ENCODE measurements at places on chromosomes 13 and 19.

DNA sequence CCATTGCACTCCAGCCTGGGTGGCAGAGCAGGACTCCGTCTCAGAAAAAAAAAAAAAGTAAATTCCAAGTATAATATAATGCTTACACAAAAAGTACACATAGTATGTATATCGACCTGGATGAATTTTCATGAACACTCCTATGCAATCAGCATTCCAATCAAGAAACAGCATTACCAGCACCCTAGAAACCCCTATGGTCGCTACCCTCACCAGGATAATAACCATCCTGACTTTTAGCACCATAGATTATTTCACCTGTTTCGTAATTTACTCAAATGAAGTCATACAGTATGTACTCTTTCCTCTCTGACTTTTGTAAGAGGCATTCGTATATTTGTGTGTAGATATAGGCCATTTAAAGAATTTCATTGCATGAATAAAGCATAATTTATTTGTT is 47.6 kb downstream of the PCDH8 start:
- DNase-seq, result no peak

GRCh38 chr19:15894359-15894758 is 3.5 kb downstream of the CYP4F2 start:
- no peak for DNase-seq

- no peak for DNase-seq
Measured at GRCh38 chr13:41554180-41554579, 96.8 kb downstream of the RGCC start.

GRCh38 chr13:38415233-38415632 is 65.6 kb downstream of the UFM1 start:
- DNase-seq, result no peak

GRCh38 chr13:50459046-50459445 is 384.4 kb downstream of the DLEU7 start:
- no peak for DNase-seq

DNA sequence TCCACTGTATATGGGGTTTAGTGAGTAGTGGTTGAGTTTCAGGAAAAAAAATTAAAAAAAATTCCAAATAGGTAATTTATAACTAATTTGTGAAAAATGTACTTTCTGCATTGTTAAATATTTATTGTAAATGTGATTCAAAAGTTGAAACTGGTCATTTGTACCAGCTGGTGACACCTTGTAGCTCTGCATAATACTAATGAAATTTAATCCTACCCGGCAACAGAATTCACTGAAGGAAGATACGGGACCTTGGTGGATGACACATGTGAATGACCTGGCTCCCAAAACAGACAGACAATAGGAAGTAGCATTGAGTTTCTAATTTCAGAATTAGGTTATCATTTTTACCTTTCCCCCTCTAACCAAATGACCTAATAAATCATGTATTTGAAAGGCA is 73.8 kb downstream of the SLITRK6 start:
- no peak for DNase-seq

DNA sequence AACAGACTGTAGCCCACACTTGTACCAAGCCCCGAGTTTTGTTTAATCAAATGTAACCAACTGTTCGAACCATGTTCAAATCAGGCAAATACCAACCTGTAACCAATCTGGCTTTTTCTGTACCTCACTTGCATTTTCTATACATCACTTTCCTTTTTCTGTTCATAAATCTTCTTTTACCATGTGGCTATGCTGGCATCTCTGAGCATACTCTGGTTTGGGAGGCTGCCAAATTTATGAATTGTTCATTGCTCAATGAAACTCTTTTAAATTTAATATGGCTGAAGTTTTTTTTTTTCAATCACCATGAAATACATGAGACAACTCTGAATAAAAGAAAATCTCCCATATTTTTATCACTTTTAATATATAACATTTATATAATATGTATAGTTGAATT is 256.1 kb downstream of the SLITRK6 start:
- no peak for DNase-seq

DNA sequence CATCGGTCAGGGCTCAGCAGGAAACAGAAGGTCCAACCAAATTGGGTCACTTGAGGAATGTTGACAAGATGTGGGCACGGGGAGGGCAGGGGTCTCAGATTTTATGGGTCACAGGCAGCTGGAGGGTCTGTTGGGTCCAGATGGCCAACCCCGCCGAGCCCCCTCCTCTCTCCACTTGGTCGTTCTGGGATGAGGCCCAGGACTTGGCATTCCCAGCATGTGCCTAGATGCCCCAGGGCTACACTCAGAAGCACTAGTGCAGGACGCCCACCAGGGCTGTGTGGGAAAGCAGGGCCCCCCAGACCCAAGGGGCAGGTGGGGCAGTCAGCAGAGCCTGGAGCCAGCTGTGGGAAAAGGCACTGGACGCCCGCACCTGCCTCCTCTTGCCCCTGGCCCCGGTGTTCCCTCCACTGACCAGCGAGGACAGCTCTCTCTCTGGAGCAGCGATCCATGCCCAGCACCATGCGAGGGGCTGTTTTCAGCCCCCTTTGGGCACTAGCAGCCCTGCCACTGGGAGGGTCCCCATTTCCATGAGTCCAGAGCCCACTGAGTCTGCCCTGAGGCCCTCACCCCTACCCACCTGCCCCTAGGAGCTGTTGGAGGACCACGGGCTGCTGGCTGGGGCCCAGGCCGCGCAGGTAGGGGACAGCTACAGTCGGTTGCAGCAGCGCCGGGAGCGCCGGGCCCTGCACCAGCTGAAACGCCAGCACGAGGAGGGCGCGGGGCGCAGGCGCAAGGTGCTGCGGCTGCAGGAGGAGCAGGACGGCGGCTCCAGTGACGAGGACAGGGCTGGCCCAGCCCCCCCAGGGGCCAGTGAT is 26.0 kb downstream of the DHX34 start:
- DNase-seq, result no peak

GRCh38 chr19:13100031-13100588 is 2.5 kb downstream of the LYL1 start:
- peak; percentile 89 for DNase-seq

DNA sequence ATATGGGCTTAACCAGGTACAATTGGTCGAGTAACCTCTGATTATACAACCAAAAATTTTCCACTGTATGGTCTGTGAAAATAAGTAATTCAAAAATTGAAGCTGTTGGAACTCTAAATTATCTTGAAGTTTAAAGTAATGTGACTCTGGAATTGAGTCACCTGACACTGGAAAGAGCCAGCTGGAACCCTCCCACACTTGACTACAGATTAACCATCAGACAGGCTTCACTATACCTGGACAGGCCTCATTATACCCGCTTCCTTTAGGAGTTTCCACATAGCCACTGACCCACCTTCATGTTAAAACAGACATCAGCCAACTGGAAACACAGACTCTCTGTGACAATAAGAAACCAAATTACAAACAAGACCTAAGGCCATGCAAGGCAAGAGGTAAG is 1.3 kb downstream of the ZNF433 start:
- no peak for DNase-seq

GRCh38 chr13:38637576-38637975 is 49.3 kb upstream of the FREM2 start:
- DNase-seq, result no peak

DNA sequence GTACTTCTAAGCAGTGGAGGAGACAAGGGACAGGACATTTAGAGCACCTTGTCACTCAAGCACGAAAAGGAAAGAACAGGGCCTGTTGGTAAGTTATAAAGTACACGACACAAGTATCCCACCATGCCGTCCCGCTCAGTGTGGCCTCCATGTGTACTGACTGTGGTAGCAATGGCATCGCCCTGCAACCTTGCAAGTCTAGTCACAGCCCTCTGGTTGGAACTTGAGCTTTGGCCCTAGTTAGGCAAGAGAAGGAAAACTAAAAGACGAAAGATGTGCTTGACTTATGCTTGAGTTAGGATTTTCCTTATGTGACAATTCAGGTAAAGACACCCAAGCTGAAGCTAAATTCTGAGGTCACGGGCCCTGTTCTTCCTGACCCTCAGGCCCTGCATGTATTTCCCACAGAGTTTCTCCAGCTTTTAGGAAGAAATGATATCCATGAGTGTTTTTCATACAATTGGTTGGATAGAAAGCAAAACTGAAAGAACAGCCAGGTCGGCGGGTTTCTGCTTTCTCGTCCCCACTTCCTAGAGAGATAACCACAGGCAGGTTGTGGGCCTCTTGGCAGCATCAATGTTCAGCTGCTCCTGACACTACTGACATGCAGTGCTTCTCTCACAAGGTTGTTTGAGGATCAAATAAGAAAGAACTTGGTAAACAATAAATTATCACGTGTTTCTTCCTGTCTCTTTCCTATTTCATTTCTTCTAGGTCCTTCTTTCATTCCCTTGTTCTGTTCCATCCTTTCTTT is 216.2 kb downstream of the IRS2 start:
- no peak for DNase-seq

DNA sequence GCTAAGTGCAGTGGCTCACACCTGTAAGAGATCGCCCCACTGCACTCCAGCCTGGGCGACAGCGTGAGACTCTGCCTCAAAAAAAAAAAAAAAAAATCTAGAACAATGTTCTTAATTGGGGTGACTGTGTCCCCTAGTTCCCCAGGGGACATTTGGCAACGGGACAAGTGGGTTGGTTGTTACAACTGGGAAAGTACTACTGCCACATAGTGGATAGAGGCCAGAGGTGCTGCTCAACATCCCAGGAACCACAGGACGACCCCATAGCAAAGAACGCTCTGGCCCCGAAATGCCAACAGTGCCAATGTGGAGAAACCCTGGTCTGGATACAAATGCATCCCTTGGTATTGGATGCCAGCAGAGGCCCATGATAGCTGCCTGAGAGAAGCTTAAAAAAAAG is 11.8 kb downstream of the NLRP12 start:
- no peak for DNase-seq

DNA sequence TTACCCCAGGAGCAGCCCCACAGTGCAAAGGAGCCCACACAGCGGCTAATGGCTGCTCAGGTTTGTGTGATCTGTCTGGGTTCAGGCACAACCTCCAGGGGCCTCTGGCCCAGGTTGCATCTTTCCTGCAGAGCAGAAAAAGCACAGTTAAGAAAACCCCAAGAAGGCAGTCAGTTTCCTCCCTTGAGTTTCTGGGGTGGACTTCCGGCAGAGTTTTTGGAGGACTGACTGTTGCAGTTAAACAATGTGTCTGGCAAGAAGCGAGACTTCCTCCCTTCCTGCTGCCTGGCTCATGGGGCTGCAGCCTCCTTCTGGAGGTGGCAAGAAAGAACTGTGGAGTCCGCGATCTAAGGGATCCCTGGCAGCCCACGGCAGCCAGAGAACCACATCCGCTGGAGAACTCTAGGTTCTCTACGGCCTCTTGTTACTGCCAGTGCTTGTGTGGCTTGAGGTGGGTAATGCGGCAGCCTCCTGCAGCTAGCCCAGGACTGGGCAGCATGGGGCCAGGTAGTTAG is 114.4 kb downstream of the ZDHHC20 start:
- DNase-seq, result no peak

DNA sequence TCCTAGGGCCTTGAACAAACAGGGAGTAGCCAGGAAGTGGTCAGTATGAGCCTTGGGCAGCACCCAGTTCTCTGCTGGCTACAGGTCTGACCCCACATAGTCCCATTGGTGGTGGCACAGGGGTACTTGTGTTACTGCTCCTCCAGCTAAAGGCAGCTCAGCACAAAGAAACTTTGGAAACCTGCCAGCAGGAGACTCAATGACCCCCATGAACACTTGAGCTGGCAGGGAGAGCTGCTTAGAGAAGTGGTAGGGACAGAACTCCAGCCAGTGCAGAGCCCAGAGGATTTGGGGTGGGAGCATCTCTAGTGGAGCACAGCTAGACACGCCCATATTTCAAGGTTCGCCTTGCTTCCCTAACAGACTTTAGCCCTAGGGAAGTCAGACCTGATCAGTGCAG is 10.4 kb upstream of the ZNF586 start:
- DNase-seq, result no peak

- DNase-seq, result no peak
Measured at GRCh38 chr13:49731766-49732165, 40.5 kb upstream of the EBPL start.

- no peak for DNase-seq
Measured at GRCh38 chr13:34420702-34421346, 521.2 kb upstream of the NBEA start.

DNA sequence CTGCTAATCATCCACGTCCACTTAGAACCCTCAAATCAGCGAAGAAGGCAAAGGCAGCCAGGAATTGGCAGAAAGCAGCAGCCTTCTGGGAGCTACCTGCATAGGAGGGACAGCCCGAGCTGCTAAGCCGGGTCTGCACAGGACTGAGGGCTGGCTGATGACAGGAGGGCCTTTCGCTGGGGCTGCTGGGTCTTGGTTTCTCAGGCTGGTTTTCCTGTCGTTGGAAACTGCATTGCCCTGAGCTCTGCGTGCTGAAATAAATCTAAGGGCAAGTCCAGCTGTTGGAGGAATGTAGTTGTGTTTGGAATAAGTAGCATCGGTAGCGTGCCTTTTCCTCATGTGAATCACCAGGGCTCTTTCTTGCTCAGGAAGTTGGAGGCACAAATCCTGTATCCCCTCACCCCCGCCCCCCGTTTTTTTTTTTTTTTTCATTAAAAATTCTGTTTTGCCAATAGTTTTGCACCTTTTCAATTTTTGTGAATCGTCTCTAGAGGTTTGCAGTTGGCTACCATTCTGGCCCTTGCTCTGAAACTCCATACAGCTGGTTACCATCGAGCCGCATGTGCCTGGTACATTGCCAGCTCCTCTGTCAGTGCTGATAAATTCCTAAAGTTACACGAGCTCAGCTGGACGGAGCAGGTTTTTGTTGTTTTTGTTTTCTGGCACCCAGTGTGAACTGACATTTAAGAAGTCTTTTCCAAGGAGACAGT is 193.9 kb upstream of the RNF113B start:
- DNase-seq, result no peak

DNA sequence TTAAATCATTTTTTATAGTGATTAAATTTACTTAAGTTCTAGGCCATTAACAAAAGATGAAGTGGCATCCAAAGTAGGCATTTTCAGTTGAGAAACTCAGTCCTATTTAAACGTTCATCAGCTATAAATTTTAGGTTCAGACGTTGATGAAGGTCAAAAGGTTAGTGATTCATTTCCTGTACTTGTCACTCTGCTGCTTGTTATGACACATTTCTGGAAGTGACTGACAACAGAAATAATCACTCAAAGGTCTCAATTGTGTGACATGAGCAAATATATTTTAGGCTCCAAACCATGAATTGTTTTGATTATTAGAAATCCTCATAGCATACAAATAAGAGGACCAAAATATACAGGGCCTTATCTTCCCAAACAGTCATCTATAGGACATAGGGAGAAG is 10.3 kb upstream of the EDNRB start:
- DNase-seq, result no peak

GRCh38 chr13:48790966-48791365 is 137.2 kb downstream of the CYSLTR2 start:
- DNase-seq, result no peak

GRCh38 chr13:73687929-73688328 is 446.3 kb downstream of the KLF12 start:
- no peak for DNase-seq

DNA sequence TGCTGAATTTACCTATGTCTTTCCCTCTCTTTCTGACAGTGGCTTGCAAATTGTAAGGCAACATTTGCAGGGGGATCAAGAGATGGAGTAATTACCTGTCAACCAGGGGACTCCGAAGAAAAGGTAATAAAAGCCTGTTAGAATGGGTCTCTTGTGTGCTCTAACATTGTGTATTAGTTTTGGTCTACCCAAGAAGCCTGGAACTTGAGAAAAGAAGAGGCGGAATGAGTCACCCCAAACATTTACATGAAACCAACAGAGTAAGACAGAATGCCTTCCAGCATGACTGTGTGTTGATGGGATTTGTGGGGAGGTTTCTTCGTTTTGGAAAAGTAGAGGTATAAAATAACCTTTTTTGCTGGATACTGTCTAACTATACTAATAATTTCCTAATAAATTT is 36.7 kb downstream of the ZAR1L start:
- DNase-seq, result no peak

Measured in erythroblast (primary cell).